Activated CD4-positive, alpha-beta T cell treated with anti-CD3 and anti-CD28 coated beads for 4 hours (primary cell): ENCODE measurements at places on chromosomes 4 and X.

- no peak for DNase-seq
Observed at GRCh38 chr4:24793219-24794005, 2.0 kb upstream of the SOD3 start.

DNA sequence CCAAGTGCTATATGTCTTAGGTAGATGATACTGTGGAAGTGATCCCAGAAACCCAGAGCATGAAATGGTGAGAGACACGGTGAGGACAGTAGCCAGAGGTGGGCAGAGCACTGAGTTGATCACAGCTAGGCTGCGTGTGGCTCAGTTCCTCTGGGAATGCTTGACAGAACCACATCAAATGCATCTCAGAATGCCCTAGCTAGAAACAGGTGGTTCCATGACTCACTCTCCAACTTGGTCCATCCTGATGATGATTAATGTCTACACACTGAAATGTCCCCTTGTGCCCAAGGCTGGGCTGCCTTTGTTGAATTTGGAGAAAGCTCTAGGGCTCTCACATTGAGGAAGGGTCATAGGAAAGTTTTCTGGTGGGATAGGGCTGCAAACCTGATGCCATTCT is 113.6 kb downstream of the ZNF518B start:
- DNase-seq = no peak

DNA sequence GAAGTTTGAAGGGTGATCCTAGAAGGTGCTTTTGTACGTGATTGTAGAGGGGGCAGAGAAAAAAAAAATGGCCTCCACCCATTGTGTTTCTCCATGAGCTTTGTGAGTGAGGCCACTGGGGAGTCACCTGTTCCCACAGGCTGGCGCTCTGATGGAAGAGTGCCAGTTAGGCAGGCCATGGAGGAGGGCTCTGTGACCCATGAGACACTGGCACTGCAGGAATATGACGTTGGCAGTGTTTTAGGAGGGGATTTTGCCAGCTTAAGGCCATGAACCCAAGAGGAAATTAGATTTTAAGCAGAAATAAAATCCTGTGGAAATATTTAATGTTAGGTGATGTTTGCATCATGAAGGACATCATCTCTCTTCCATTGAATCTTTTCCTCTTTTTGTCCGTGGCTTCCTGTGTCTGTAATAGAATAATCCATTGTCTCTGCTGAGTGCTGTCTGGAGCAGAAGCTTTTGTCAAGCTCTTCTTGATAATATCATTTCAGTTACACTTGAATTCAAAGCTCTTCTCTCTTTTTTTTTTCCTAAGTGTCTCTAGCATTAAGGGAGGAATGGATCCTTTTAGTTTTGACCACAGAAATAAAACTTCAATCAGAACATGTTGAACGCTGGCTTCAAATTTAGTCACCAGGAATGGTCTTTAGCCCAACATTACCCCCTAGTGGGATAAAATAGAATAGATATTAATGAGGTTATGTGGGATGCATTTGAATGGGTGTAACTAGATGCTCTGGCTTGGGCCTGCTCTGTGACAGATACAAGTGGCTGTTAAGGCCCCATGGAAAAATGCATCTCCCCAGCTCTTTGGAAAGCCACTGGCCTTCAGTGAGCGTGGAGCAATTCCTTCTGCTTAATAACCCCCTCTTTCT is 41.0 kb upstream of the UCP1 start:
- no peak for DNase-seq

GRCh38 chr4:52861171-52861823 is 820 bp upstream of the RASL11B start:
- DNase-seq = no peak

DNA sequence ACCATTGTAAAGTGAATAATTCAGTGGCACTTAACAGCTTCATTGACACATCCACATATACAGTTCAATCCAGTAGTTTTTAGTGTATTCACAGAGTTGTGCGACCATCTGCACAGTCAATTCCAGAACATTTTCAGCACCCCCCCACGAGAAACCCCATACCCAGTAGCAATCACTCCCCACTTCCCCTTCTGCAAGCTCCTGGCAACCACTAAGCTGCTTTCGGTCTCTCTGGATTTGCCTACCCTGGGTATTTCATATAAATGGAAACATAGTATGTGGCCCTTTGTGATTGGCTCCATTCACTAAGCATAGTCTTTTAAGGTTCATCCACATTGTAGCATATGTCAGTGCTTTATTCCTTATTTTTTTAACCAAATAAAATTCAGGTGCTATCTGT is 10.0 kb downstream of the MSL3 start:
- DNase-seq = no peak

- DNase-seq = no peak
Observed at GRCh38 chr4:76441881-76442280, 6.9 kb downstream of the SHROOM3 start.

DNA sequence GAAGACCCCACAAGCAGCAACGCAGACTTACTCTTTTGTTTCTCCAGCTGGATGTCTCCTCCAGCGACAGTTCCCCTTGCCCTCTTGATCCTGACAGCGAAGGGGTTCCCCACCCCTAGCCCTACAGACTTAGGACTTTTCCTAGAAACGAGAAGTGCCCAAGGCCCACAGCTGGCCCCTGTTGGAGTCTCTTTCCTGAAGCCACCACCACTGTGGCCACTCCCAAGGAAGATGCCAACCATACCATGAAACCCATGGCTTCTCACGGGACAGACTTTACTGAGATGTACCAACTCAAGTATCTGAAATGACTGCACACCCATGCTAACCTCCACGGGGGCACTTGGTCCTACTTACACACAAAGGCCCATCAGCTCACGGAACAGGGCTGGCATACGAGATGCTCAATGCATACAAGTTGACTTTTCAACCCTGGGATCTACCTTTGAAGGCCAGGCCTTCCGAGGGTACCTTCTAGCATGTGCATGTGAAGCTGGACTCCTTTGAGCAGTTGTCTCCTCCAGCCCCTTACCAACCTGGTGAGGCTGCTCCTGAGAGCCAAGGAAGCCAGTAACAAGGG is 924 bp upstream of the IRAK1 start:
- DNase-seq = no peak

GRCh38 chr4:88481537-88481936 is 24.6 kb downstream of the HERC5 start:
- DNase-seq = no peak

GRCh38 chr4:156594624-156595023 is 377.0 kb downstream of the PDGFC start:
- no peak for DNase-seq
